8988T (cell line): ENCODE measurements at places on chromosomes 11 and 22.

DNA sequence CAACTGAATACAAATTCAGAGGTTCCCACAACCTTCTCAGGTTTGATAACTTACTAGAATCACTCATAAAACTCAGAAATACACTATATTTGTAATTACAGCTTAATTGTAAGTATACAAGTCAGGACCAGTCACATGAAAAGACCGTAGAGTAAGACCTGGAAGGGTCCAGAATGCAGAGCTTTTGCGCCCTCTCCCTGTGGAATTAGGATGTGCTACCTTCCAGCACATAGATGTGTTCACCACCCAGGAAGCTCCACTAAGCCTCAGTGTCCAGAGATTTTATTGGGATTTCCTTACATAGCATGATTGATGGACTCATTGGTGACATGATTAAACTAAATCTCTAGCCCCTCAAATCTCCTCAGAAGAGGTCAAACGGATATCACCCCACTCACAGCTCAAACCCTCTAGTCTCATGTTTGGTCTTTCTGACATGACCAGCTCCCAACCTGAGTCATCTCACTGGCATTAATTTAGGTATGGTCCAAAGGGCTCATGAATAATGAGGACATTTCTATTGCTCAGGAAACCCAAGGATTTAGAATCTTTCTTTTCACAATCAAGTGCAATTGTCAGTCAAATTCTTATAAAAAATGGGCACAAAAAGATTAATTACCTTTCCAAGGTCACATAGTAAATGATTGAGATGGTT lies 77.2 kb upstream of the UBASH3B start:
- no peak for DNase-seq

- DNase-seq = no peak
Measured at GRCh38 chr11:103946793-103947545, 89.5 kb upstream of the DDI1 start.

GRCh38 chr11:75898871-75899270 lies 83.9 kb downstream of the UVRAG start:
- DNase-seq = no peak

DNA sequence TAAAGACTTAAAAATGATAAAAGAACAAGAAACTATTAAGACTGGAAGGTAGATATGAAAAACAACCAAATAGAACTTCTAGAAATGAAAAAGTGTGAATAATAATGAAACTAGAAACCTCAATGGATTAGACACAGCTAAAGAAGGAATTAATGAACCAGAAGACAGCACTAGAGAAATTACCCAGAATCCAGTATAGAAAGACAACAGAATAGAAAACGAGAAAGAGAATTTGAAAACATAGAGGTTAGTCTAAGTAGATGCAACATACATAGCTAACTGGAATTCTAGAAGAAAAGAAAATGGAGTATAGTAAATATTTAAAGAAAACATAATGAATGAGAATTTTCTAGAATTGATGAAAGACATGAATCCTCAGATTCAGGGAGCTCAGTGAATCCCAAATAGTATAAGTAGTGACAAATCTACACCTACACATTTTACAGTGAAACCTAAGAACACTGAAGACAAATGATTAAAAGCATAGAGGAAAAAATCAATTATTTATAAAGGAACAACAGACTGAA lies 111.9 kb downstream of the PARVA start:
- DNase-seq = no peak

- no peak for DNase-seq
Measured at GRCh38 chr11:31337806-31338205, 31.7 kb downstream of the DCDC1 start.

- DNase-seq = no peak
Measured at GRCh38 chr11:56950510-56950909, 38.2 kb upstream of the OR5AK2 start.

- DNase-seq = no peak
Measured at GRCh38 chr11:17850336-17850735, 115.8 kb downstream of the KCNC1 start.

DNA sequence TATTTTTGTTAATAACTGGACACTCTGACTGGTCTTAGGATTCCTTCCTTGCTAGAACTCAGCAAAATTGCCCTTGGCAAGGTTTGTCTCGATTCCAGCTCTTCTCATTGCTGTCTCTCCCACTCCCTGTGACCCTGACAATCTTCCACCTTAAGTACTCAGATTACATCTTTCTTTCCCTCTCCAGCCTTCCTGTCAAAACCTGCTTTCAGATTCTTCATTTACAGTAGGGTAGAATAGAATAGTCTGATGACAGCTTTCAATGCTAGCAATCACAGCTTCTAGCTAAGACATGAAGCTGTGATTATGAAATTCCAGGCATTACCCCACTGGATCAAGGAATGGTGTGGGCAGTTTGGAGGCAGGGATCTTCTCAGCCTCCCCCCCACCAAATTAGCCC lies 39.2 kb upstream of the LMO2 start:
- no peak for DNase-seq

DNA sequence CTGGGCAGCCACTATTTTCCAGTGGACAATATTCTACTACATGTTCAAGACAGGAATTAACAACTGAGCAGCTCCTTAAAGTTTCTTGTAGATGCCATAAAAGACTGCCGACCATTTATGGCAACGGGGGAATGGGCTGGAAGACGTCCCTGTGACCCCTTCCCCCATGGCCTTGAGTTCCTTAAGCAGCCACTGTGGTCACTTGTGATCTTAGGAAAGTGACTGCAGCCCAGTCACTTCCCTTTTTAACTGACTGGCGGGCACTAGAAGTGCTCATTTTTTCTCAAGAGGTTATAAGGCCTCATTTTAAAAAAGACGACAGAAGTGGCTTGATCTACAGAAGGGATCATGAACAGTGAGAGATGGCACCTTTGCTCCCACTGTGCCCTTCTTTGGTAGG lies 153.2 kb upstream of the NARS2 start:
- DNase-seq = no peak

- DNase-seq = no peak
Measured at GRCh38 chr11:119389611-119390254, 8.2 kb upstream of the USP2 start.

DNA sequence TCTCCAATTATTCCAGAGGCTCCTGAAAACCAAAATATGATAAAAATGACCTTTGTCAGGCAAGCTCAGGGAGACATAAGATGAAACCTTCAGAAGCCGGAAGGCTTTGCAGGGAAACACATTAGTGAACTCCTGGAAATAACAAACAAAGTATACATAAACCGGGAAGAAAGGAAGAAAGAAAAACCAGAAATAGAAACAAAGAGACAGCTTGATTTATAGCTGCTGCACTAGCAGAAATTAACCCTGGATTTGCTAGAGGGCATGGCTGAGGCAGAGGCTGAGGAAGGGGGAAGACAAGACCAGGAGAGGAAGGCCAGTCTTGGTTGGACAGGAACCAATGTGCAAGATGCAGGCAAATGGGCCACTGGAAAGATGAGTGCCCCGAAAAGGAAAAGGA lies 33.3 kb downstream of the SLC22A25 start:
- no peak for DNase-seq

DNA sequence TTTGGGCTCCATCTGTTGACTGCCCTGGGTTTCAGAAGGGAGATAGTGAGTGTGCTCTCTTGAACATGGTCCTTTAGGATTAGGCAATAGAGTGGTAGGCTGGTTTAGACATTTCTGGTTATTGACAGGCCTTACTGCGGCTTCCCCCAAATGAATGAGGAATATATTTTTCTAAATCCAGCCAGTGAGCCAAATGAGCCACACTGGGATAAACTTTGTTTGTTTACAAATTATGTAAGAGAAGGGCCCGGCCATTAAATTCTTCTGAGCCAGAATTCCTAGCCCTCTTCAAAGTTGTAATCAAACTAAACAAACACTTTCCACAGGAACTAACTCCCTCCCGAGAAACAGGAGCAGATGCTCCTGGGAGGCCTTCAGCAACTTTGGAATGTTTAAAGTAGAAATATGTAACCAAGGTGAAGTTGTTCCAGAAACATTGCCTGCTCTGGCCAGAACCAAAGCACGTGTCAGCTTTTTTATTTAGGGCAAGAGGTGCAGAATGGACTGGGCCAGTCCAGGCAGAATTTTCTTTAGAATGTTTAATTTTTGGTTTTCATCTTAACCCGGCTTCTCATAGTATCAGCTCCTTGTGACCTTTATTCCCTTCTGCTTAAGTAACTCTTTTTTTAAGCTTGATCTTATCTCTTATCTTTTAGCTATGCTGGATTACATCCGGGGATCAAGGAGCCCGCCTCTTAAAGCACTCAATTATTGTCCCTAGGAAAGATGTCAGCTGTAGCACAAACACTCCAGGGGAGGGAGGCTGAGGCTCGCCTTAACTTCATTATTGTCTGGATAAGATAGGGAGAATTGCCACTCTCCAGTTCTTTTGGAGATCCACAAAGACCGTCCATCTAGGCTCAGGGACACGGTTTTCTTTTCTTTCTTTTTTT lies 28.7 kb downstream of the ZNRF3 start:
- DNase-seq = no peak

- no peak for DNase-seq
Measured at GRCh38 chr22:29308791-29309262, 2.4 kb downstream of the GAS2L1 start.

DNA sequence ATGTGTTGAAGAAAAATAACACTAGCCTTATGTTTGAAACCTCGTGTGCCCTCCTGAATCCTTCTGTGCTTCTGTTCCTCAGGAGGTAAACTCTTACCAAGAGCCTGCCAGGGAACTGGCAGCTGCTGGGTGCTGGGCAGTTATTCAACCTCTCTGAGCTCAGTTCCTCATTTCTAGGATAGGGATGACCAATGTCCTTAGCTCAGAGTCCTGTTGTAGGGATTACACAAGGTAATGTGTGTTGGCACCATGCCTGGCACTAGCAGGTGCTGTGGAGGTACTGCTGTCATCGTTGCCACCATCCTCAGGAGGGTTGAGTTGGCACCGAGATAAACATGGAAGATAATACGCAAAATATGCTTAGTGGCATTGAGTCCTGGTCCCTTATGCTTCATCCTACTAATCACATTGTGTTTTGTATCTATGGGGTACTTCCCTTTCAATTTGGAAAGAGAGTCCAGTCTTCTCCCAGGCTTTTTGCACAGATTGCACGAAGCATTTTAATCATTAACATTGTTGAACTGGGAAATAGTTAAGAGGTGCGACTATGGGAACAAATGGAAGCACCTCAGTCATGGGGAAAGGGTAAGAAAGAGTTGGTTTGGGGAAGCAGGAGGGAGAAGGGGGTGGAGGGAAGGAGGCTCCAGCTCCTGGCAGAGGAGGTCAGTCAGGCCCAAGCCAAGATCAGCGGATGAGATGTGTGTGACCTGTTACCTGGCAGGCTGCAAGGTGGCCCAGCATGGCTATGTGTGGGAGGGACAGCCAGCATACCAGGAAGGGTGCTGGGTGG lies 56.7 kb downstream of the CABIN1 start:
- DNase-seq = no peak

- peak; percentile 73 for DNase-seq
Measured at GRCh38 chr11:6319704-6320410, 444 bp downstream of the CAVIN3 start.

DNA sequence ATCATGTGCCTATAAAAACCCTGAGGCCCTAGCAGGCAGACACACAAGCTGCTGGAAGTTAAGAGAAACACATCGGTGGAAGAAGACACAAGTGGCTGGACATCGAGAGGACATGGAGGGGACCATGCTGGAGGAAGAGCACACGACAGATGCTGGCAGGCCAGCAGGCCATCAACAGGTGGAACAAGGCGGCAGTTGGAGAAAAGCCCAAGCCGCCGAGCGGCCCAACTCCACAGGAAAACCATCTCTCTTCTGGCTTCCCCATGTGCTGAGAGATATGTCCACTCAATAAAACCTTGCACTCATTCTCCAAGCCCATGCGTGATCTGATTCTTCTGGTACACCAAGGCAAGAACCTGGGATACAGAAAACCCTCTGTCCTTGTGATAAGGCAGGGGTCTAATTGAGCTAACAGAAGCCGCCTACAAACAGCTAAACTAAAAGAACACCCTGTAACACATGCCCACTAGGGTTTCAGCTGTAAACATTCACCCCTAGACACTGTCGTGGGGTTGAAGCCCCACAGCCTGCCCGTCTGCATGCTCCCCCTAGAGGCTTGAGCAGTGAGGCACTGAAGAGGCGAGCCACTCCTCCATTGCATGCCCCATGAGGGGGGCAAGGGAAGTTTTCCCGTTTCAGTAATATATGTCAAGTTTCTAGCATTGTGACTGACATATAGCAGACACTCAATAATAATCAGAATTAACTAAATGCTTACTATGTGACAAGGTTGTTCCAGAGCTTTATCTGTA lies 39.0 kb upstream of the MMP20 start:
- no peak for DNase-seq

DNA sequence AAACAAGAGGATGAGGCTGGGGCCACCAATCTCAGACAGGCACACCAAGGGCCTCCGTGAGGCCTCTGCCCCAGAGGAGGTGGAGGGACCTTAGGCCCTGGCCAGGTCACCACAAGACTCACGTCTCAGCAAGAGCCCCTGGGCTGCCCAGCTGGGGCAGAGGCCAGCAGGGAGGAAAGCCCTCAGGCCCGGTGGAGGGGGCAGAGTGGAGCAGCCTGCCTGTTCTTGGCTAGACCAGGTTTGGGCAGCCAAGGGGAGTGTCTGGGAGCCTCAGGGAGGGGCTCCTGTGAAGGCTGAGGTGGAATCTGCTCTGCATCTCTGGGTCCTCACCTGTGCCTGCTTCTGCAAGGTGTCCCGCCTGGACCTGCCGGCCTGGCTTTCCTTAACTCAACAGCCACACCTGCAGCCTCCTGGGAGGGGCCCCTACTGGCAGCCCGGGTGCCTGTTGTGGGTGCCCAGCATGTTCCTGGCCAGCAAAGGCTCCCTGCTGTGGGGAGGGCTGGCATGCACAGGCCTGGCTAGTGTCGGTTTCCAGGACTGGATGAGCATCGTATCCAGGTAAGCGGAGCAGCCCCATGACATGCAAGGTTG lies 11.9 kb downstream of the TTLL12 start:
- DNase-seq = no peak

- DNase-seq = no peak
Measured at GRCh38 chr22:29163808-29164207, 41.9 kb upstream of the EMID1 start.

GRCh38 chr11:71917646-71918140 lies 10.7 kb downstream of the XNDC1N start:
- DNase-seq = no peak

DNA sequence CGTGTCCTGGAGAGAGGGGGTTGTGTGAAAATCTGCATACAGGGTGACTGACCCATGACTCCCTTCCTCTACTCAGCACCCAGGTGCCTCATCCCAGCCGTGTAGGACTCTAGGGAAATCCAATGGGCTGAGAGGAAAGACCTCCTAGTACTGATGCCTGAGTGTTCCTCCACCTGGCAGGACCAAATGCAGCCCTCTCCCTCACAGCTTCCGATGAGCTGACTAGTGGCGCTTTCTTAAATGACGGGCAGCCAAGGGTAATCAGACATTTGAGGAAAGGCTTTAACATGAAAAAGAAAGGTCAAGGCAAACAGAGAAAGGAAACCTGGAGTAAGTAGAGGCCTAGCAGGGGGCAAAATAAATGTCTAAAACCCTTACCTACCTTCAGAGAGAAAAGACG lies 5.0 kb upstream of the KCNJ1 start:
- no peak for DNase-seq
